ENCODE measurements at places on chromosomes 13 and 19.

- no peak overlapping the region for H3K4me3 ChIP-seq
- no peaks in the 10 kb centered on the region for H3K4me1 ChIP-seq
- no peak for DNase-seq
- peaks cover 38% of the 10 kb centered on the region for H3K36me3 ChIP-seq
Observed at GRCh38 chr13:113636266-113636963, 21.6 kb downstream of the ATP4B start.

DNA sequence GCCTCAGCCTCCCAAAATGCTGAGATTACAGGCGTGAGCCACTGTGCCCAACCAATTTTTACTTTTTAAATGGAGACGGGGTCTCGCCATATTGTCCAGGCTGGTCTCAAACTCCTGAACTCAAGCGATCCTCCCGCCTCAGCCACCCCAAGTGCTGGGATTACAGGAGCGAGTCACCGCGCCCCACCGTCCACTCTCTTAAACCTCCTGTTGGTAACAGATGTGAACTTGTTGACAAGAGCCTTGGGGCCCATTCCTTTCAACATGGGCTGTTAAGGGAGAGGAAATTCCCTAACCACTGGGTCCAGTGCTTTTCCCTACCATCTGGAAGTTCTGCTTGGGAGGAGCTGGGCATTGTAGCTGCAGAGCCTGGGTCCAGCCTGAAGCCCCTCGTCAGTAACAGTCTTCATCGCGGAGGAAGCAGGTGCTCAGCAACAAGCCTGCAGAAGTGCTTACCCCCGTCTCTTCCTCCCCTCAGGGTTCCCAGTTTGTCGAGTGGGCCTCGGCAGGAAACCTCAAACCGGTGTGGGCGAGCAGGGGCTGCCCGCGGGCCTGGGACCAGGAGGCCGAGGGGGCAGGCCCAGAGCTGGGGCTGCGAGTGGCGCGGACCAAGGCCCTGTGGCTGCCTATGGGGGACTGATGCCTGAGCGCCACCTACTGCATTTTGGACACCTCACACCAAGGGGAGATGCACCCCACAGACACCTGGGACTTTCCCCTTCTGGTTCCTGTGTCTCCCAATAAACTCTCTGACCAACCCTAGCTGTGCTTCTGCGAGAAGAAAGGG, 4.0 kb upstream of the FLT3LG start:
- H3K27me3 ChIP-seq = no peaks in the 10 kb centered on the region
- peak overlapping the region; percentile 97 for H3K27ac ChIP-seq
- H3K36me3 ChIP-seq = peaks cover 7% of the 10 kb centered on the region
- no peak overlapping the region for H3K4me3 ChIP-seq
- peak; percentile 95 for DNase-seq
- peaks cover 67% of the 10 kb centered on the region for H3K4me1 ChIP-seq

DNA sequence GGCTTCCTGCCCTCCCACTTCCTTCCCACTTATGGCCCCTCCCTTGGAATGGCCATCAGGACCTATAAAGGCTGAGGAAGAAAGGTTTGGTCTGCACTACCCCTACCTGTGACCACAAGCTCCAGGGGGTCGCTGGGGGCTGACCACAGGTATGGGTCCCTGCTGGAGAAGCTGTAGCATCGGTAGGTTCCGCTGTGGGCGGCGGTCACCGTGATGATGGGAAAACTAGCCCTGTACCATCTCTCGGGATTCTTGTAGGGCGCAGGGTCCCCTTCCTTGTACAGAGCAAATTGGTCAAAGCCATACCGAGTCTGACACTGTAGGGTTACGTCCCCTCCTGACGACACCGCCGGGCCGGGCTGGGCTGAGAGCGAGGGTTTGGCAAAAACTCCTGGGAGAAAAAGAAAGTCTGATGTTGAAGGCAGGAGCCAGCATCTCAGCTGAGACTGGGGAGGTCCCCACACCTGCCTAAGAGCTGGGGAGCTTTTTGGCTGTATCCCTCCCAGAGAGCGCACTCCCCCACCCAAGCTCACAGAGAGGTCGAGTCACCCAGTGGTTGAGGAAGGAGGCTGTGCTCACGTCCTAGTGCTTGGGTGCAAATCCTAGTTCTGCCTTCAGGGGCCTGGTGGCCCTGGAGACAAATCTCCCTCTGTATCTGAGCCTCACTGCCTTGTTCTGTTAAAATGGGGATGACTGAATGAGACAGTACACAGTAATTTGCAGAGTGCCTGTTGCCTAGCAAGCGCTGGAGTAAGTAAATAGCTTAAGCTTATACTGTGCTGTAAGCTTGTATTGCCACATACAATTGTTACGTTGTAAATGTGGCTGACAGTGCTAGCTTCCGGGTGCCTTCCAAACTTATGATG, 10.4 kb downstream of the GP6 start:
- H3K27me3 ChIP-seq = no peaks in the 10 kb centered on the region
- H3K4me3 ChIP-seq = no peak overlapping the region
- no peaks in the 10 kb centered on the region for H3K36me3 ChIP-seq
- peaks cover 9% of the 10 kb centered on the region for H3K4me1 ChIP-seq
- DNase-seq = no peak

GRCh38 chr19:40609561-40610395, 8.6 kb downstream of the LTBP4 start:
- DNase-seq = peak; percentile 87
- H3K36me3 ChIP-seq = no peaks in the 10 kb centered on the region
- peak overlapping the region; percentile 49 for H3K4me3 ChIP-seq
- no peaks in the 10 kb centered on the region for H3K27me3 ChIP-seq

- H3K27me3 ChIP-seq = no peaks in the 10 kb centered on the region
- H3K4me3 ChIP-seq = no peak overlapping the region
- H3K27ac ChIP-seq = no peak overlapping the region
- DNase-seq = no peak
- H3K36me3 ChIP-seq = peaks cover 50% of the 10 kb centered on the region
- no peaks in the 10 kb centered on the region for H3K4me1 ChIP-seq
Observed at GRCh38 chr13:98825659-98826058, 73.2 kb upstream of the SLC15A1 start.

- H3K27me3 ChIP-seq = no peaks in the 10 kb centered on the region
- no peak for DNase-seq
- H3K4me1 ChIP-seq = peaks cover 19% of the 10 kb centered on the region
- no peaks in the 10 kb centered on the region for H3K36me3 ChIP-seq
- no peak overlapping the region for H3K4me3 ChIP-seq
Observed at GRCh38 chr19:12331211-12331941, 2.1 kb downstream of the ZNF563 start.

GRCh38 chr19:2538096-2538757, 62.3 kb downstream of the GADD45B start:
- H3K4me1 ChIP-seq = peaks cover 14% of the 10 kb centered on the region
- no peak overlapping the region for H3K4me3 ChIP-seq
- no peaks in the 10 kb centered on the region for H3K27me3 ChIP-seq
- H3K27ac ChIP-seq = no peak overlapping the region

Measured in natural killer cell (primary cell).